ENCODE measurements at places on chromosomes 6 and 20. TPM values are rescaled to one million over a fixed set of nuclear protein-coding genes. Genes with fewer than 3 reads are reported as not detected.

DNA sequence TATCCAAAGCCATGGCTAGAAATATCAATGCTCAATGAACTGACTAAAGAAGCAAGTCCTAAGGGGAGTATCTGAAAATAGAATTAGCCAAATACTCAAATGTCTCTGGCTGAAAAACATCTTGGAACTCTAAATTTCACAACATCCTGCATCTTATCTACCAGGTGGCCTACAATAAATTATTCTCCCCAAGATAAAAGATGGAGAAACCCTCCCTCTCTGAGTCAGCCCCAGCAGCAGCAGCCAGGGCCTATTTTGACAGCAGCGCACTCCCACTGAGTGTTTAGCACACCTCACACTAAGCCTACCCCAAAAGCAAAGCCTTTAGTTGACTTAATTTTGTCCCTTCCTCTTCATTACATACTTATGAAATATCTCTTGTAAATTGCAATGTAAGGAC lies 5.9 kb downstream of the CALHM6 start:
- H3K4me1 ChIP-seq, result no peaks in the 10 kb centered on the region
- no peaks in the 10 kb centered on the region for H3K36me3 ChIP-seq
- H3K27me3 ChIP-seq, result no peaks in the 10 kb centered on the region
- DNase-seq, result no peak
- no peak overlapping the region for H3K4me3 ChIP-seq
- no peak overlapping the region for H3K27ac ChIP-seq

- no peak for DNase-seq
- no peak overlapping the region for H3K4me3 ChIP-seq
- H3K27me3 ChIP-seq, result no peaks in the 10 kb centered on the region
- no peaks in the 10 kb centered on the region for H3K36me3 ChIP-seq
Measured at GRCh38 chr20:37144856-37145404, 34.2 kb upstream of the RPN2 start.

- H3K4me3 ChIP-seq, result no peak overlapping the region
- no peaks in the 10 kb centered on the region for H3K4me1 ChIP-seq
- no peaks in the 10 kb centered on the region for H3K36me3 ChIP-seq
- peak overlapping the region; percentile 62 for H3K27ac ChIP-seq
Measured at GRCh38 chr20:48682529-48683363, 145.1 kb downstream of the PREX1 start.

GRCh38 chr6:66995669-66996068 lies 1288.6 kb upstream of the EYS start:
- DNase-seq, result no peak
- no peak overlapping the region for H3K27ac ChIP-seq
- H3K4me1 ChIP-seq, result no peaks in the 10 kb centered on the region

GRCh38 chr20:63337786-63338420 lies 23.2 kb downstream of the CHRNA4 start:
- no peak for DNase-seq
- no peaks in the 10 kb centered on the region for H3K4me1 ChIP-seq
- H3K27ac ChIP-seq, result no peak overlapping the region
- H3K36me3 ChIP-seq, result no peaks in the 10 kb centered on the region

DNA sequence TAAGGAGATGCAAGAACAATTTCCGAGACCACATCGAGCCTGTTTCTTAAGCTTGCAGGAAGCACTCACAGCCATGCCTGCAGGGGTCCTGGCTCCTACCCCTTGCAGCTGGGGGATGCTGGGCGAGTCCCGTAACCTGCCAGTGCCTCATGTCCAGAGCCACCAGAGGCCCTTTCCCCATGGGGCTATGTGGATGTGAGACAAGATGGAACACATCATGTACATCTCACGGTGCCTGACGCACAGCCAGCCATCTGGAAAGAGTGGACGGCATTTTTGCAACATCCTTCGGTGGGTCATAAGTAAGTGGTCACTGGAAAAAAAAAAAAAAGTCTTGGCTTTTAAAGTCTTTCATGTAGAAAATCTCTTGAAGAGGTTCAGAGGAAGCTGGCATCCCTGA lies 72.8 kb downstream of the CDH4 start:
- no peak for DNase-seq
- H3K4me3 ChIP-seq, result no peak overlapping the region
- H3K4me1 ChIP-seq, result no peaks in the 10 kb centered on the region
- H3K27ac ChIP-seq, result no peak overlapping the region

- H3K27me3 ChIP-seq, result no peaks in the 10 kb centered on the region
- H3K27ac ChIP-seq, result peak overlapping the region; percentile 71
- no peaks in the 10 kb centered on the region for H3K4me1 ChIP-seq
- peak overlapping the region; percentile 69 for H3K4me3 ChIP-seq
- DNase-seq, result peak; percentile 83
Measured at GRCh38 chr6:139029470-139030227, 1.1 kb downstream of the ABRACL start.

GRCh38 chr6:29301316-29301715 lies at the start of gene OR14J1:
Gene OR14J1 (plus strand): TSS chr6:29301701. CDS start chr6:29306690, 4,989 bp downstream.
- no peak within 1 kb of the TSS for H3K4me3 ChIP-seq
- H3K36me3 ChIP-seq, result no peaks in the 10 kb centered on the region
- no peak for DNase-seq
- H3K4me1 ChIP-seq, result no peaks in the 10 kb centered on the region
- H3K27me3 ChIP-seq, result no peaks in the 10 kb centered on the region
- H3K27ac ChIP-seq, result no peak within 1 kb of the TSS

- H3K36me3 ChIP-seq, result no peaks in the 10 kb centered on the region
- H3K27ac ChIP-seq, result no peak overlapping the region
- no peak for DNase-seq
- H3K4me3 ChIP-seq, result no peak overlapping the region
Measured at GRCh38 chr6:147674794-147675193, 166.3 kb downstream of the SAMD5 start.

DNA sequence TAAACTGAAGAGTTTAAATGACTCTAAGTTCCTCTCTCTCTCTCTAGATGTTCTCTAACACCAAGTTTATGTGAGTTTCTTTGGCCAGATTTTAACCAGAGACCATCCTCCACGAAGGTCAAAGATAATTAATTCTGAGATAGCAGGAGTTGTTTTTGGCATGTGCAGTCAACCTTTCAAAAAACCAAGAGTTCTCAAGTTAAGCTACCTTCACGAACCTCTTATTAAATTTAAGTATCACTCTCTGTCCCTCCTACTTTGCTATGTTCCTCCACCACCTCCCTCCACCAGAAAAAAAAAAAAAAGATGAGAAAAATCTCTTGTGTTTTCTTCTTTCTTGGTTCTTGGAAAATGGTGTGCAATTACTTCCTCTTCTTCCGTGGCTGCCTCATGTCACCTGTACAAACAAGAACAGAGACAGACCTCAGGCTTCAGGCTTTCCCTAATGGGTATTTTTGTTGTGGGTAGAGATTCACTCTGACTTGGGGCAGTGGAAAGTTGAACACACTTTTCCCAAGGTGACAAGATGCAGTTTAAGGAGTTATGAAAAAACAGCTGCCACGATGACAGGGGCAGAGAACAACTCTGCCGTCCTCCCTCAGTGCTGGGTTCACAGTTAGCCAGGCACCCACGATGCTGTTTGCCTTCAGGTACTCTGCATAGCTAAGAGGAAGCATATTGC lies 64.3 kb downstream of the ADTRP start:
- H3K27me3 ChIP-seq, result no peaks in the 10 kb centered on the region
- H3K36me3 ChIP-seq, result no peaks in the 10 kb centered on the region
- no peak overlapping the region for H3K4me3 ChIP-seq

DNA sequence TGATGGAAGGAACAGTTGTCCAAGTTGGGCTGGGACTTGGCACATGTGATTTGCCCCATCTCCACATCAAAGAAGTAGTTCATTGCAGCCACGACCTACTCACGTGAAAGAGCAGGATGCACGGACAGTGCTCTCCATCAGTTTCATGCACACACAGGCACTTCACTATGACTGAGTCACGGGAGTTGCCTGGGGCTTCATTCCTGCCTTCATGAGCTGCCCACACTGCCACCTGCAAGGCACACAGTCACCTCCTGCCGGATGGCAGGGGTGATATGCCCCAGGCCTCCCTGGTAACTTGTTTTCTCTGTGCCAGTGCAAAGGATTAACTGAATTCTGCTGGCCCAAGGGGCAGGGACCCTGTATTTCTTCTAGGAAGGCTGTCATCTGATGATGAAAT lies 22.8 kb downstream of the CST5 start:
- H3K4me1 ChIP-seq, result no peaks in the 10 kb centered on the region
- H3K4me3 ChIP-seq, result no peak overlapping the region
- no peaks in the 10 kb centered on the region for H3K36me3 ChIP-seq
- no peaks in the 10 kb centered on the region for H3K27me3 ChIP-seq

GRCh38 chr6:28867086-28867409 lies 56.7 kb downstream of the TRIM27 start:
- no peaks in the 10 kb centered on the region for H3K4me1 ChIP-seq
- peak overlapping the region; percentile 63 for H3K4me3 ChIP-seq
- H3K36me3 ChIP-seq, result no peaks in the 10 kb centered on the region
- no peak overlapping the region for H3K27ac ChIP-seq
- H3K27me3 ChIP-seq, result no peaks in the 10 kb centered on the region

GRCh38 chr6:146670161-146670560 lies 71.4 kb downstream of the ADGB start:
- no peaks in the 10 kb centered on the region for H3K4me1 ChIP-seq
- no peak overlapping the region for H3K27ac ChIP-seq
- H3K4me3 ChIP-seq, result no peak overlapping the region

- H3K4me3 ChIP-seq, result no peak overlapping the region
- H3K27ac ChIP-seq, result no peak overlapping the region
- no peaks in the 10 kb centered on the region for H3K27me3 ChIP-seq
- H3K36me3 ChIP-seq, result no peaks in the 10 kb centered on the region
Measured at GRCh38 chr6:39223061-39223460, 6.2 kb downstream of the KCNK5 start.

- H3K4me1 ChIP-seq, result no peaks in the 10 kb centered on the region
- DNase-seq, result no peak
- no peaks in the 10 kb centered on the region for H3K36me3 ChIP-seq
- no peaks in the 10 kb centered on the region for H3K27me3 ChIP-seq
- no peak overlapping the region for H3K4me3 ChIP-seq
Measured at GRCh38 chr6:98352348-98352747, 482.0 kb upstream of the POU3F2 start.

DNA sequence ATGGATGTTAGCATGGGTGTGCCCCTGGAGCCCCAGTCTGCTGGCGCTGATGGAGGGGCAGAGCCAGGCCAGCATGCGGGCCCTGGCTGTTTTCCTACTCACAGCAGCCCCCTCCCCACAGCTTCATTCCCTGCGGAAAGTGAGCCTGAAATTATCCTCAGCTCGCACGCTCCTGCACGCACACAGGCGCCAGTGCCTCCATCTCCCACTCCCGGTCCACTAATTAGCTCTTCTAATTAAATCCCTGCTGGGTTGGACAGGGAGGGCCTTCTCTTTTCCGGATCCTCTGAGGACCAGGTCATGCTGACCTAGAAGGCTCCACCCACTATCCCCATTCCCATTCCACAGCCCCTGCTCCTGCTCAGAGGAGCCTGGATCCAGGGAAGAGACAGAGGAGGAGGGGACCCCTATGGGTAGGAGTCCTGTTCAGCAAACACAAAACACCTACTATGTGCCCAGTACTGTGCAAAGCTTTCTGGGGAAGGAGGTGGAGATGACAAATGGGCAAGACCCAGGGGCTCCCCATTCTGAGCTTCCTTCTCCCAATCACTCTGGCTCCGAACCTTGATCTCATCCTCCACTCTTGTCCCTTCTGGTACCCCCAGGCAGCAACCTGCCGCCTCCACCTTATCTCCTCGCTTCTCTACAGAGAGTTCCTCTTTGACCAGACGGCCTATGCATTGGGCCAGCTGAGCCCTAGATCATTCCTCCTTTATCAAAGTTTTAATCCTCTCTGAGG lies 70.2 kb upstream of the CCDC167 start:
- no peaks in the 10 kb centered on the region for H3K4me1 ChIP-seq
- no peaks in the 10 kb centered on the region for H3K36me3 ChIP-seq
- DNase-seq, result no peak
- no peaks in the 10 kb centered on the region for H3K27me3 ChIP-seq
- H3K4me3 ChIP-seq, result no peak overlapping the region

DNA sequence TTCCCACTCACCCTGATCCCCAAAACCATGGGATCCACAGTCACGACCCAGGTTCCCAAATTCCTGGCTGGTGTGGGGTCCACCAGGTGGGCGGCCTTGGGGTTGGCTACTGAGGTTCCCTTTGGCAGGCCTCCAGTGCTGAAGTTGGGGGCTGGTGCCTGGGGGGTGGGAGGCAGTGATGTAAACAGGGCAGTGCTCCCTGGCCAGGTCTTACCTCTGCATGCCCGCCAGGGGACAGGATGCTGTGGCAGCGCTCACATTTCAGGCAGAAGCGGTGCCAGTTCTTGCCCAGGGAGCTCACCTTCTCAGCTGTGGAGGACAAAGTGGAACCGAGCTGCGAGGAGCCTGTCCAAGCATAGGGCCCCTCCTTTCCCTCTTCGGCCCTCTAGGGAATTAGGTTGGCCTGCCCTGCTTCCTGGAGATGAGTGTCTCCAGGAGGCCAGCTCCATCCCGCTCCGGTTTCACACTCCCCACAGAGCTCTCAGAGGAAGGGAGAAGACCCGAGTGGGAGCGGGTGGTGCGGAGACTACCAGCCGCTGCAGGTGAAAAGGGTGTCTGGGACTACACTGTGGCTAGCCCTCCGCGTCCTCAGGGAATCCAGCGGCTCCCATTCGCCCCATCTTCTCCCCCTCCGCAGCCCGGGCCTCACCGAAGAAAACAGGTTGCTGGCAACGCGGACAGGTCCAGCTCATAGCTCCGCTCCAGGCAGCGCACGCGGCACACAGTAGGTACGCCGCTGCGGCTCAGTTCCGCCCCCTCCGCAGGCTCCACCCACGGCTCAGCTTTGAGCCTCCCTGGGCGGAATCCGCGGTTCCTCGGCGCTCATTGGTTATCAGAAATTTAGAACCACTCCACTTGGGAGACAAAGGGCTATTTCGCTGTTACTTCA lies at the start of gene CRIP3:
TSS of gene CRIP3 (minus strand) at position 726 of the 889 bp plus-strand sequence. CDS start at position 692, 34 bp downstream.
- no peaks in the 10 kb centered on the region for H3K4me1 ChIP-seq
- DNase-seq, result no peak

- DNase-seq, result no peak
- H3K27ac ChIP-seq, result no peak overlapping the region
- H3K27me3 ChIP-seq, result no peaks in the 10 kb centered on the region
Measured at GRCh38 chr6:110662490-110663211, 152.6 kb downstream of the CDK19 start.

SLC22A1 gene
- total RNA-seq, result 2.8 TPM

TLDC2 gene
- total RNA-seq, result not detected

GPLD1 gene
- total RNA-seq, result 7.3 TPM

PPIL1 gene
- total RNA-seq, result 13.4 TPM

AURKA gene
- total RNA-seq, result 0.26 TPM

BPIFB4 gene
- total RNA-seq, result not detected

RIPPLY2 gene
- not detected for total RNA-seq

OVOL2 gene
- not detected for total RNA-seq

SYCP2 gene
- 2.4 TPM for total RNA-seq

COL12A1 gene
- total RNA-seq, result 150 TPM

COL9A1 gene
- not detected for total RNA-seq

GSTA3 gene
- total RNA-seq, result not detected
